Germinal center (tissue), 1 donor: ENCODE measurements at places on chromosomes 1 and 21.

DNA sequence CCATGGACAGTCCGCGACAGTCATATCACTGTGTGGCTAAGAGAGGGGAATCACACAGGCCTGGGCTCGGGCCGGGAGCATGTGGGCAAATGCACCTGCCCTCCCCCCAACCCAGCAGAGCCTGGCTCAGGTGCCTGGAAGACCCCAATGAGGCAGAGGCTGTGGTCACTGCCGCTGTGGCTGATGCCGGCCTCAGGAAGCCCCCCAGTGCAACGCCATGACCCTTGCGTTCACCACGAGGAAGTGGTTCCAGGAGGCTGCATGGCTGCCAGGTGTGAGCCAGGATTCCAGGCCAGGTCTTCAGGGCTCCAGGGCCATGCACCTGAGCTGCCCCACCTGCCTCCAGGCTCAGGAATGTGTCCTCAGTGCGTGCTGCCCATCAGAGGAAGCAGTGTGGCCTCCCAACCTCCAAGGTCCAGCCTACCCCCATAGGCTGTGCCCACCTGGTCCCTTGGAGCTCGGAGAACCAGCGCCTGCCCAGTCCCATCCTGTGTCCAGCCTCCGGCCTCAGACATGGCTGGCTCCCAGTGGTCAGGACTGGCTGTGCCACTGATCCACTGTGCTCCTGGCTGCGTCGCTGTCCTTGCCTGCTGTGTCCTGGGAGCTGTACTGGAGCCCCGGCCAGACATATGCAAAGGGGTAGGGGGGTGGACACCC, 8.0 kb downstream of the ARHGEF16 start:
- no peak for DNase-seq

- DNase-seq, result no peak
Observed at GRCh38 chr1:97893844-97894243, 27.0 kb downstream of the DPYD start.

DNA sequence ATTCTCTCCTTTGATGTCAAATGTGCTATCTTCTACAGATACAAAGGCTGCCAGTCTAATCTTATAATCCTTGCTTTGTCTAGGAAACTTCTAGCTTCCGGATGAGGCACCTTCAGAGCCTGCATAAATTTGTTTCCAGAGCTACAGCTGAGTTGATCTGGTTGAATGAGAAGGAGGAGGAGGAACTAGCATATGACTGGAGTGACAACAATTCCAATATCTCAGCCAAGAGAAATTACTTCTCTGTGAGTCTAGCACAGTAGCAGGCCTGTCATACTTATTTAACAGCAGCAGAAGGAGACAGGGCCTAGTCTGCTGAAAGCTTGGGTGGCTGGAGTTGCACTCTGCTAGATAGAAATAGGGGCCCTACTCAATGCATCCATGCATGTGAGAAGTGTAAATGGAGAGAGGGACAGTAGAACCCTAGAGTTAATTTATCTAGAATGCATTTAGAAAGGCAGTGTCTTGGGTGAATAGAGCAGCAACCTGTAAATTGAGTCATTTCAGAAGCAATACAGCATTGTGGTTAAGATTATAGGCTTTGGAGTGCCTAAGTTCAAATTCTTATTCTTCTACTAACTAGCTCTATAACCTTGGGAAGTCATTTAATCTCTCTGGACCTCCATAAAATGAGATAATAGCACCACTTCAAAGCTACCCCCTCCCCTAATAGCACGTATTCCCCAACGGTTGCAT, 89.0 kb downstream of the MACF1 start:
- DNase-seq, result no peak

GRCh38 chr1:161427733-161428516, 60.2 kb upstream of the CFAP126 start:
- no peak for DNase-seq

DNA sequence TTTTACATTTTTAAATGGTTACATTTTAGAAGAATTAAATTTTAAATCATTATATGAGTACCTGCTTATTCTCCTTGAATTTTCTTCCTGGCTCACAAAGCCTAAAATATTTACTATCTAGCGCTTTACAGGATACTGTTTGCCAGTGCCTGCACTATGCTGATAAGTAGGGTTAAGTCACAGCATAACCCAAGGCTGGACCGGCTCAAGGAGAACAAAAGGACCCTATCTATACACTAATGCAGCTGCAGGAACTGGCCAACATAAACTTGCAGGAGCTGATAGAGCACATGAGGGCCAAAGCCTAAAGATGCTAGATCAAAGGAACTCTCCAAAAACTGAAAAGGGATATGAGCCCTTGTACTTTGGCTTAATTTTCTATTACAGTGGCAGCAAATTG, 1086.9 kb upstream of the TMPRSS15 start:
- DNase-seq, result no peak
